Thyroid gland (tissue), 4 donors: ENCODE measurements at places on chromosomes 2 and 18. TPM values are rescaled to one million over a fixed set of nuclear protein-coding genes. Genes with fewer than 3 reads are reported as not detected.

SLC5A6 gene
- 34.0 TPM for total RNA-seq

DNA sequence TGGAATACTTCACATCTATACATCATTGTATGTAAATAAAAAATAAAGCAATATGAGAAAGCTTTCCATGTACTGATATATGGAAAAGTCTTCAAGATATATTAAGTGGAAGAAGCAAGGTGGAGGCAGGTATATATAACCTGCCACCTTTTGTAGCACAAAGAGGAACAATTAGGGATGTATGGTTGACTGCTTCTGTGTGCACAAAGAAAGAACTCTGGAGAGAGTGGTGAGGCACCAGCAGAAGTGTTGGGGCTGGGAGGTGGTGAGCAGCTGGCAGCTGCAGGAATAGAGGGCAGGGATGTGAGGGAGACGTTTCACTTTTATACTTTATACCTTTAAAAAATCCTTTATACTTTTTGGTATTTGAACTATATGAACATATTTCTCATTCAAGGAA lies 26.1 kb downstream of the KIF5C start:
- no peaks in the 10 kb centered on the region for H3K36me3 ChIP-seq
- H3K4me3 ChIP-seq: no peak overlapping the region
- no peak overlapping the region for H3K27ac ChIP-seq
- H3K27me3 ChIP-seq: no peaks in the 10 kb centered on the region

C2orf66 gene
- total RNA-seq: not detected

SLC19A3 gene
- total RNA-seq: 0.83 TPM

PFN4 gene
- 3.5 TPM for total RNA-seq

CDK5R2 gene
- total RNA-seq: 0.39 TPM

DNA sequence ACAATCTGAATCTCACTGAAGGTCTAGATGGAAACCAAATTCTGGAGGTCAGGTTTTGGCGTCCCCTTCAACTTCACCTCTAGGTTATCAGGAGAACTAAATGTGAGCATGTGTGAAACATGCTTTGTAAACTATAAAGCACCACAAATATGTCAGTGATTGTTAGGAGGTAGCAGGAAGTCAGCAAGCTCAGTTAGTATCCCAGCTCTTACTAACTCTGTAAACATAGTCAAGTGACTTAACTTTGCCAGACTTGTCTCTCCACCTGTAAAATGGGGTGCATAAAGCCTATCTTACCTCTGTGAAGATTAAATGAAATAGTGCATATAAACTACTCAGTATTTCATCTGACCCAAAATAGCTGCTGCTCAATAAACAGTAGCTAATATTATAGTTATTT lies 121.5 kb downstream of the INSIG2 start:
- peaks cover 5% of the 10 kb centered on the region for H3K27me3 ChIP-seq
- no peak overlapping the region for H3K27ac ChIP-seq
- no peaks in the 10 kb centered on the region for H3K36me3 ChIP-seq

ASPRV1 gene
- total RNA-seq: 0.89 TPM

DNA sequence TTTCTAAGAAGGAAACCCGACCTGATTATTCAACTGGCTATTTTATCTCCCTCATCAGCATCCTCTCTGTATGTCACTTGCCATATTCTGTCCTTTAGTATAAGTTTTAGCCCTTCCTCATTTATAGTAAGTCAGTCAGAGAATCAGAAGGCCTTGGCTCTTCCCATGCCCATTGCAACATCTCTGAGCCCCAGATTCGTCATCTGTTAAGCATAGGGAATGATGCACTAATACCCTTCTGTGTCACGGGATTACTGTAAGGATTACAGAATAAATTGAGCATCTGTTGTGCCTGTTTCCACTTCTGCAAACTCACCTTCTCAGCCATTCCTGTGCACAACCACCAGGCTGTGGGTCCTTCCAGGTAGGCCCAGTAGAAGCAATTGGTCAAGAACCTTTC lies 258.1 kb upstream of the RAB12 start:
- no peak for DNase-seq
- no peak overlapping the region for H3K27ac ChIP-seq
- H3K36me3 ChIP-seq: no peaks in the 10 kb centered on the region
- no peaks in the 10 kb centered on the region for H3K27me3 ChIP-seq
- no peaks in the 10 kb centered on the region for H3K4me1 ChIP-seq

CASP8 gene
- total RNA-seq: 8.7 TPM

GRCh38 chr2:9430316-9431293 lies 7.2 kb downstream of the CPSF3 start:
- H3K27ac ChIP-seq: no peak overlapping the region
- no peaks in the 10 kb centered on the region for H3K4me1 ChIP-seq
- DNase-seq: no peak
- no peaks in the 10 kb centered on the region for H3K27me3 ChIP-seq
- H3K4me3 ChIP-seq: no peak overlapping the region

DNA sequence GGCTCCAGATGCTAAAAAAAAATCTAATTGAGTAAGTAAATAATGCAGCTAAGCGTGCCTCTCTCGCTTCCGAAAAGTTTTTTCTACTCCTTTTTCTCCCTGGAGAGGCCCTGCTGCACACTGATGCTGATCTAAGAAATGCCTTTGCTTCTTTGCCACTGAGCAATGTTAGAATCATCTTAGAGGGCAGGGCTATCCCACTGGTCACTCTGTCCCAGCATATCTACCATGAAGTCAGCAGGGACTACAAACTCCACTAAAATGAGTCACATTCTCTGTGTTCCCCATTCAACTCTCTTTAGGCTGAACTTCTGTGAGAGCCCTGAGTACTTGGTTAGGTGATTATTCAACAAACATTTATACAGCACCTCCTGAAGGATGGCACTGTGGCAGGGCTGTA lies 127.6 kb upstream of the LYPD1 start:
- no peaks in the 10 kb centered on the region for H3K27me3 ChIP-seq
- no peak overlapping the region for H3K4me3 ChIP-seq
- H3K36me3 ChIP-seq: no peaks in the 10 kb centered on the region
- H3K4me1 ChIP-seq: no peaks in the 10 kb centered on the region
- no peak for DNase-seq

VWA3B gene
- total RNA-seq: not detected

GRCh38 chr2:174334278-174334715 lies 457 bp upstream of the SP9 start:
- peaks cover 91% of the 10 kb centered on the region for H3K27me3 ChIP-seq
- no peaks in the 10 kb centered on the region for H3K36me3 ChIP-seq
- H3K4me1 ChIP-seq: peaks cover 41% of the 10 kb centered on the region
- no peak overlapping the region for H3K4me3 ChIP-seq
- no peak for DNase-seq

- DNase-seq: no peak
- H3K27ac ChIP-seq: no peak overlapping the region
- H3K4me3 ChIP-seq: no peak overlapping the region
- H3K36me3 ChIP-seq: no peaks in the 10 kb centered on the region
- H3K4me1 ChIP-seq: no peaks in the 10 kb centered on the region
Measured at GRCh38 chr2:219737270-219737691, 109.9 kb downstream of the SLC4A3 start.

ACMSD gene
- not detected for total RNA-seq

DNA sequence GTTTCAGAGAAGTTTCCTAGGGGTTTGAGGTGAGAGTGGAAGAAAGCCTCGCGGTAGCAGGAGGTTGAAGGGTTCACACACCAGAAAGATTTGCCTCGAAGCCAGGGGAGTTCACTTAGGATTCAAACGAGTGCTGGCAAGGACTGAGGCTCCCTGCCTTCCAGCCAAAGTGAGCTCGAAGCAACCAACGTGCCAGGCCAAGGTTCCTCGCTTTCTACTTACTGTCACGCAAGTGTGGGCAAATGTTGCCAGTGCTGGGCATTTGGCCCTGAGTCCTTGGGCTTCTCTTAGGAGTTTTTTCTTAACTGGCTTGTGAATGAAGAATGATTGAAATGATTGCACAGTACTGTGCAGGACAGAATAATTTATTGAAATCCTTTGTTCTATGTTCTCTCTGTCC lies 53.6 kb downstream of the TMEM178A start:
- H3K27me3 ChIP-seq: no peaks in the 10 kb centered on the region
- H3K4me3 ChIP-seq: no peak overlapping the region
- H3K4me1 ChIP-seq: peaks cover 15% of the 10 kb centered on the region
- H3K27ac ChIP-seq: no peak overlapping the region
- peak; percentile 76 for DNase-seq

DNA sequence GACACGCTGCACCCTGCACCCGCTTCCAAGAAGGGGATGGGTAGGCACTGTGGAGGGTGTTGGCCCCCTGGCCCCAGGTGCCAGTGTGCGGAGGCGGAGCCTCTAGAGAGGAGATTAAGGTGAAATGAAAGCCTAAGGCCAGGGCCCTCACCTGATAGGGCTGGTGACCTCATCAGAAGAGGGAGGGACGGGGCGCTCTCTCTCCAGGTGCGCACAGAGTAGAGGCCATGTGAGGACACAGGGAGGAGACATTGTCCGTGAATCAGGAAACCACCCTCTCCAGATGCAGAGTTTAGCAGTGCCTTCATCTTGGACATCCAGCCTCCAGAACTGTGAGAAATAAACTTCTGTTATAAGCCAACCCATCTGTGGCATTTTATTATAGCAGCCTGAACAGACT lies 62.3 kb downstream of the PSMG2 start:
- no peak for DNase-seq
- no peak overlapping the region for H3K4me3 ChIP-seq
- no peaks in the 10 kb centered on the region for H3K36me3 ChIP-seq
- no peak overlapping the region for H3K27ac ChIP-seq

C2orf78 gene
- not detected for total RNA-seq

MDH1B gene
- total RNA-seq: 5.0 TPM

GRCh38 chr2:127644066-127645025 lies 1.6 kb upstream of the GPR17 start:
- H3K4me1 ChIP-seq: peaks cover 3% of the 10 kb centered on the region
- DNase-seq: no peak

DNA sequence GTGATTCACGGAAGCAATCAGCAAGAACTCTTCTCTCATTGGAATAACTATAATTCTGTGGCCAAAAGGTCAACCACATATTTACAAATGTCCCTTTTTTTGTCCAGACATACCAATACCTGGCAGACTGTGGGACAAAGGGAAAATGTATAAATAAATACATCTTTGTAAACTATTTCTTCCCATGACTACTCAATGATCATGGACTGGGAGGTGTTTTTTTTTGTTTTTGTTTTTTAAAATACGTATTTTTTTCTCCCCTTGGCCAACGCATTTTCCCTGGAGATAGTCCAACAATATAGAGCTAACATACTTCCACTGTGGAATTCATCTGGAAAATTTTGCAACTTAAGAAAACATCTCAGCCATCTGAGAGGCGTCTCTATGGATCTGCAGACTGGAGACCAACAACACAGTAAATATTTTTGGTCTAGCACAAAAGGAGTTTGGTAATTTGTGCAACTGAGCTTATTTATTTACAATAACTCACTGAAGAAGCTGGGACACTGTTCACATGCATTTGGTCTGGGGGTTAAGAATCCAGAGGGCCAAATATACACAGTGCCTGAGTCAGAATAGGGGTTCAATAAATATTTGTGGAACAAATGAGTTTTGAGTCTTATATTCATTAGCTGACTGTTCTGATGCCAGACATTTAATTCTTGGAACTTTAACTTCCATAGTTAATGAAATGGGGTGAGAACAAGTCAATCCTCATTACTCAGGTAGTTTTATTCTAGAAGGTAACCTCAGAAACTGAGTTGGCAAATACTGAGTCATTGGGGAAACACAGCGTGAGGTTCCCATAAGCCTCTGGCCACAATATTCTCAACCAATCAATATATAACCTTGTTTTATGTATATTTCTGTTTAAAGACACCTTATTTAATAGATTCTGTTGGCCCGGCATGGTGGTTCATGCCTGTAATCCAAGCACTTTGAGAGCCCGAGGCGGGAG lies 36.2 kb downstream of the CCBE1 start:
- DNase-seq: no peak
- no peak overlapping the region for H3K4me3 ChIP-seq
- no peak overlapping the region for H3K27ac ChIP-seq
- H3K4me1 ChIP-seq: no peaks in the 10 kb centered on the region
- H3K27me3 ChIP-seq: no peaks in the 10 kb centered on the region

DNA sequence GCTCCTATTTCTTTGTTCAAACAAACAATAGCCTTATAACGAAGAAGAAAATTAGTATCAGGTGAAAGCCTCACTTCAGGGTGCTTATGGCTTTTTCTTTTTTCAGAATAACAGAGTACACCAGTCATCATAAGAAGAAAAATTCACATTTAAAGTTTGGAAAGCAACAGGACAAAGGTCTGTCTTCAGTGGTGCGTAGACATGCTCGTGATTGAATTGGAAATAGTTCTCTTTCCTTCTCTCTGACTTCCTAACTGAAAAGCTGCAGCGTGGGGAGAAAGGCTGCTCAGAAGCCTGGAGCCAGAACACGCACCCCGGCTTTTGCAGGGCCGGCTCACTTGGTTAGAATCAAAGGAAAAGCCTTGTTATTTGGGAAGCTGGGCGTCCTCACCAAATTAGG lies 127.6 kb upstream of the ZNF516 start:
- H3K4me1 ChIP-seq: peaks cover 37% of the 10 kb centered on the region
- H3K27ac ChIP-seq: no peak overlapping the region
- DNase-seq: no peak
- H3K36me3 ChIP-seq: no peaks in the 10 kb centered on the region
- H3K27me3 ChIP-seq: no peaks in the 10 kb centered on the region

CXXC1 gene
- 53.7 TPM for total RNA-seq

COBLL1 gene
- 41.8 TPM for total RNA-seq

DNA sequence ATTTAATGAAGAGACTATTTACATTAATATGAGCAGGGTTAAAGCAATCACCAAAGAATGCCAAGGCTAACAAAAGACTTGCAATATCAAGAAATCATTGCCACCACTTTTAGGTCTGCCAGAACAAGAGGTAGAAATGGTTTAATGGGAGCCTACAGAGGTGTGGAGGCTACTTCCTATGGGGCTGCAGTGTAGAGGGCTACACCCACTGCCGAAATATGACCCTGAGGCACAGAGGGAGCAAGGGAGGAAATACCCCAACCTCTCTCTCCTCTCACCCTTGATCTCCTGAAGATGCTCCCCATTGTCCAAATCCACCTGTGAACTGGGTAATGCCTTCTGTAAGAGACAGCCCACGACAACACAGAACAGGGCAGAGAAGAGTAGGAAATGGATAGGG lies 315.4 kb downstream of the SMAD2 start:
- no peak overlapping the region for H3K27ac ChIP-seq
- no peaks in the 10 kb centered on the region for H3K27me3 ChIP-seq
- H3K4me3 ChIP-seq: no peak overlapping the region

C2orf81 gene
- total RNA-seq: 2.3 TPM

GRCh38 chr18:23468753-23469459 lies 15.8 kb downstream of the RIOK3 start:
- no peaks in the 10 kb centered on the region for H3K27me3 ChIP-seq
- no peak for DNase-seq
- no peak overlapping the region for H3K27ac ChIP-seq
- peaks cover 66% of the 10 kb centered on the region for H3K36me3 ChIP-seq
- no peak overlapping the region for H3K4me3 ChIP-seq
- H3K4me1 ChIP-seq: no peaks in the 10 kb centered on the region

CAPN13 gene
- total RNA-seq: not detected

GRCh38 chr2:73069041-73069854 lies 2.3 kb downstream of the SFXN5 start:
- no peaks in the 10 kb centered on the region for H3K27me3 ChIP-seq
- no peaks in the 10 kb centered on the region for H3K36me3 ChIP-seq
- H3K4me3 ChIP-seq: no peak overlapping the region
- DNase-seq: no peak

GRCh38 chr2:74835831-74836674 lies 2.1 kb downstream of the HK2 start:
- H3K4me3 ChIP-seq: peak overlapping the region; percentile 53
- no peaks in the 10 kb centered on the region for H3K27me3 ChIP-seq
- no peaks in the 10 kb centered on the region for H3K36me3 ChIP-seq
- no peak for DNase-seq
- peak overlapping the region; percentile 1 for H3K27ac ChIP-seq
- peaks cover 7% of the 10 kb centered on the region for H3K4me1 ChIP-seq

SEMA4C gene
- total RNA-seq: 17.4 TPM
